Vein endothelial cell (primary cell): ENCODE measurements at places on chromosomes 4 and X. TPM values are rescaled to one million over a fixed set of nuclear protein-coding genes. Genes with fewer than 3 reads are reported as not detected.

Gene CXCR3
- total RNA-seq: not detected in 2 replicates

Gene ETDB
- total RNA-seq: not detected in 2 replicates

Gene TCP11X2
- total RNA-seq: not detected in 2 replicates

Gene CYTL1
- total RNA-seq: 44.1 and 101 TPM in 2 replicates

Gene CT45A1
- not detected in 2 replicates for total RNA-seq

Gene SLC25A4
- total RNA-seq: 7.2 and 7.5 TPM in 2 replicates

Gene IBSP
- total RNA-seq: not detected in 2 replicates

Gene SORCS2
- under 0.01 TPM in 2 replicates for total RNA-seq

Gene SMARCA1
- 28.3 and 31.7 TPM in 2 replicates for total RNA-seq

Gene HERC5
- total RNA-seq: 1.1 and 2.0 TPM in 2 replicates
